ENCODE measurements at places on chromosomes 6 and 20.
A peak's percentile ranks its signal among the peaks of the same experiment; 100 is the strongest.

- DNase-seq, result no peak
Measured at GRCh38 chr20:2131366-2131765, 29.7 kb downstream of the STK35 start.

- no peak for DNase-seq
Measured at GRCh38 chr6:11722220-11722619, 56.4 kb downstream of the ADTRP start.

- DNase-seq, result no peak
Measured at GRCh38 chr20:7452890-7453289, 487.4 kb downstream of the HAO1 start.

GRCh38 chr6:150905769-150906168, 40.3 kb downstream of the MTHFD1L start:
- no peak for DNase-seq

DNA sequence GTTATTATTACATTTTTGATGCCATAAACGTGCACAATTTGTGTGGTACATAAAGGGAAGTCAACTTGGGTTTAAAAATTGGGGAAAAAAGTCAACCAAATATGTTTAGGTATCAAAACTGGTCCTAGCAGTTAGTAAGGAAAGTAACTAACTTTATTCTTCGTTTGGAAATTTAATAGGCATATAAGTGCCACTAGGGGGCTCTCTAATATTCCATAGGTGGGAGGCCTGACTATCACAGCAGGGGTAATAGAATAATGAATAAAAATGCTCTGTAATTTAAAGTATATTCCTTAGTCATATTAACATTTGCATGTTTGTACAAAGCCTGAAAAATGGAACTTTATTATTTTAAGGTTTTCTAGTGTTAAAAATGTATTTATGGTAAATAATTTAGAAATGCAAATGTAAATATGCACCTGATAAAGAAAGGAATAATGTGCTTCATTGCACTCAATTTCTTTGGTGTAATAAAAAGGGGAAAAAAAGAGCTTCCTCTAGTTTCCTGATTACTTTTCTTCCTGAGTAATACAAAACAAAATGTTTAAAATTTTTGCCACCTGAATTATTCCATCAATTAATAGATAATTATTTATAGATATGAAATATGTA, 125.7 kb upstream of the HDAC2 start:
- DNase-seq, result peak; percentile 1

DNA sequence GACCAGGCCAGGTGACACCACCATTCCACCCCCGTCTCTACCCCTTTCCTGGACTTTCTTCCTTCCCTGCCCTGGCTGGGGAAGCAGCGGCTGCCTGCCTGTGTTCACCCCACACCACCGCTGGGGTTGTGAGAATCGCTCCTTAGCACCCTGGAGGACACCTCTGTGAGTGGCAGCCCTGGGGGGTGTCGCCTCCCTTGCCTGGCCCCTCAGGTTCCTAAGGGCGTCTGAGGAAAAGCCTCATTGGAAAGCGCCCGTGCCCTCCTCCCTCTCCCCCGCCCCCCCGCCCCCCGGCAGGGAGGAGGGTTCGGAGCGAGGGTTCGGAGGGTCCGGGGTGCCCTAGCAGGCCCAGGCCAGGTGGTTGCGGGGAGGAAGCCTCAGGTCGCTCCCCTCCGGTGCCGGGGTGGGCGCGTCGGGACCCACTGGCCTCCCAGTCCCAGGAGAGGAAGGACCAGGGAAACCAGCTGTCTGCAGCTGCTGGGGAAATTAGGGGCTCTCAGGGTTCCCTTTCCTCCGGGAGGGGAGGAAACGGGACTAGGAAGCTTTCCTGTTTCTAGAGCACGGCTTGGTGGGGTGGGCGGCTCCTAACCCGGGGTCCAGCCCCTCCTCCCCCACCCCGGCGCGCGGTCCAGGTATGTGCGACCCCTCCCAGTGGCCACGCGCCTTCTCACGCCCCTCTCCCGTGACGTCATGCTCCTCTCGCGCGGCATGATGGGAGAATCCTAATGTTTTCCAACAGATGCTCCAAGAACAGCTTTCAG, at the start of gene PHACTR3:
PHACTR3 (plus strand) TSS at position 760 of the 761 bp plus-strand sequence. CDS start 475 bp downstream, outside the sequence.
- no peak for DNase-seq

DNA sequence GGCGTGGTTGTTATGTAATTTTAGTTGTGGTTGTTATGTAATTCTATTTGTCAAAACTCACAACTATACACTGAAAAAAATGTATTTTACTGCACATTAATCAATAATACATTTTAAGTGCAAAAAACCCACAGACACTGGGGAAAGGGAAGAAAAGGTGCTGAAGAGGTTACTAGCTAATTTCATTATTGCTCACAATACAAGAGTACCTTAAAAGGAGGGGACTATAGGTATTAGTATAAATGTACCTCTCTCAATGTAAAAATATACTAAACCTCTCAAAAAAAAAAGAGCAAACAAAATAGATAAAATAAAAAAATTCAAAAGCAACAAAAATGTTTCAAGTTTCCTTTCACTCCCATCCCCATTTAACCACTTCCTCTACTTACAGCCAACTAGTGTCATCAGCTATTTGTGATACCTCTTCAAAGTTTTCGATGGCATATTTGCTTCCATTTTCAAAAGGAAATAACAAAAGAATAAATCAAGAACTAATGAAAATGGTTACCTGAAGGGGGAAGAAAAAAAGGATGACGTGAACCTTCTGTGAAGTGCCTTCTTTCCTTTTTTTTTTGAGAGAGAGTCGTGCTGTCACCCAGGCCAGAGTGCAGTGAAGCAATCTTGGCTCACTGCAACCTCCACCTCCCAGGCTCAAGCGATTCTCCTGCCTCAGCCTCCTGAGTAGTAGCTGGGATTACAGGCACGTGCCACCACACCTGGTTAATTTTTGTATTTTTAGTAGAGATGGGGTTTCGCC, 30.2 kb downstream of the RANBP9 start:
- no peak for DNase-seq

- DNase-seq, result no peak
Measured at GRCh38 chr6:7235712-7236305, 77.2 kb downstream of the SSR1 start.

DNA sequence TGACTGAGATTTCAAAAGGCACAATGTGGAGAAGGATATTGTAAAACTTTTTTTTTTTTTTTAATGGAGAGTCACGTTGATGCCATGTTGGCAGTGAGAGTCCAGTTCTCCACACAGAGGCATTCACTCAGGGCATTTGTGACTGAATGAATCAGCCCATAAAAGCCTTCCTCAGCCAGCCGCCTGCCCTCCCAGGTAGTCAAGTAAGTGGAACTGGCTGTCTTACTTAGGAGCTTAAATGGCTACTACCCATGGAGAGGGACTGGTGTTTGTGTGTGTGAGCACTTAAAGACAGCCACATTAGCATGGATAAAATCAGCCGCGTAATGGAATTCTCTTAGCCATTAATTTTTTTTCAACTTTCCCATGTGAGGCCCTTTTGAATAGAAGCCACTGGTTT, 12.6 kb downstream of the AAR2 start:
- DNase-seq, result no peak

GRCh38 chr6:157956171-157956730, 25.4 kb upstream of the SYNJ2 start:
- no peak for DNase-seq

- DNase-seq, result peak; percentile 79
Measured at GRCh38 chr20:35447082-35447789, 8.2 kb upstream of the CEP250 start.

DNA sequence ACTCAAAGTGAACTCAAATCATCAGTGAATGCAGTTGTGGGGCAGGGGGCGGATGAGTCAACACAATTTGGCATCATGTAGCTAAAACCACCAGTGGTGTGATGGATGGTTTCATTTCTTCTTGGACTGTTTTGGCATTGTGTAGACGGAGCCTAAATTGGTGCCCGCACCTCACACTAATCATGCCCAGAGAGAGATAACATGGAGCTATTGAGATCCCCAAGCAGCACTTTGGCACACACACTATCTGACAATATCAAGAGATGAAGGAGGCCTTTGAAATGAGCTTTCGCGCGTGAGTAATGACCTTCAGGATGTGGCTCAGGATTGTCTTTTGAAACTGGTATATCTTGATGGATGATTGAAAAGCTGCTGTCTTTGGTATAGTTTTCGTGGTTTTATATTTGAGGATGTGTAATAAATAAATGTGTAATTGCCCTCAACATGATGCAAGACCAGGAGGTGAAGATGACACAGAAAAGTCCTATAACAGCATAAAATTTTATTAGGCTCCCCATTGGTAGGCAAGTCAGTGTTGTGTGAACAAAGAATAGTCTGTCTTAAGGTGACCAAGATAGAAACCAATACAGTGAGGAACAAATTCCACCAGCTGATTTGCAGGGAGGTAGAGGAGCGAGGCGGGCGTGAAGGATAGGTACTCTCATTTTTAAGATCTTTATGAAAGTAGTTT, 174.2 kb downstream of the TSHZ2 start:
- DNase-seq, result no peak

DNA sequence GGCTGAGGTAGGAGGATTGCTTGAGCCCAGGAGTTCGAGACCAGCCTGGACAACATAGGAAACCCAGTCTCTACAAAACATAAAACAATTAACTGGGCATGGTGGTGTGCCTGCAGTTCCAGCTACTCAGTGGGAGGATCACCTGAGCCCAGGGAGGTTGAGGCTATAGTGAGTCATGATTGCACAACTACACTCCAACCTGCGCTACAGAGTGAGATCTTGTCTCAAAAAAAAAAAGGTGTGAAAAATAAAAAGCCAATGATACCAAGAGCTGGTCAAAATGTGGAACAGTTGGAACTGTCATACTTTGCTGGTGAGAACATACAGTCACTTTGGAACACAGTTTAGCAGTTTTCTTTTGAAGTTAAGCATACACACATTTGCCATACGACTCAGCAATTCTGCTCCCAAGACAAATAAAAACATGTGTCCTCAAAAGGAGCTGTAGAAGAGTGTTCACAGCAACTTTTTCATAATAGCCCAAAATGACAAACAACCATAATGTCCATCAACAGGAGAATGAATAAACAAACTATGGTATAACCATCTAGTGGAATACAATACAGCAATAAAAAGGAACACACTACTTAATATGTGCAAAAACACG, 21.6 kb upstream of the FKBP5 start:
- DNase-seq, result no peak

GRCh38 chr6:80144753-80145315, 38.4 kb downstream of the BCKDHB start:
- no peak for DNase-seq

DNA sequence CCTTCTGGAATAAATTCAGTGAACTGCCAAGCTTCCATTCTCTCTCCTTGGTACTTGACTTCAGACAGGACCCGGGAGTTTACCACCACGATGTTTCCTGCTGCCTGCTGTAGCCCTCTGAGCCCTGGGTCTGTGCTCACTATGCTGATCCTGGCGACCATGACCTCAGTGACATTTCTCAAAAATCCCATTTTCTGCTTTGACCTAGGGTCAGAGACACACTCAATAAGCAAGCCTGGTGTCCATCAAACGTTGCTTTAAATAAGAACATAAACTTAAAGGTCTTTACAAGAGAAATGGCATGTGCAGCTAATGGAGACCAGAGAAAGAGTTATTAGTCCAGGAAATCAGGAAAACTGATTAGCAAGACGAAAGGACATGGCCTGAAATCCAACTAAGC, 509.7 kb upstream of the SULF2 start:
- no peak for DNase-seq

DNA sequence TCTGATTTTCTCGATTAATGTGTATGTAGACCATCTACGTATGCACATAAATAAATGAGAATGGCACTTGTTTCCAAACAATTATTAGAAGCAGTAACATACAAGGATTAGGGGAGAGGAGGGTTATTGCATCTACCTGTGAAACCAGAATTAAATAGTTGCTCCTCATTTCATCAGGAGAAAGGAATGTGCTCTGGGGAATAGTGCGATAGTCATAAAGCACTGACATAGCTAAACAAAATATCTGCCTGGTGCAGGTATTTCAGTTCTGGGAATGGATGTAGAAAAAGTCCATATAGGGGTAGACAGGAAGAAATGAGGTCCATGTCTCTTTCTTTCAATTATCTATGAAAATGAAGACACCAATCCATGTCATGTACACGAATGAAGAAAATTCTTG, 1.6 kb upstream of the ID4 start:
- no peak for DNase-seq

DNA sequence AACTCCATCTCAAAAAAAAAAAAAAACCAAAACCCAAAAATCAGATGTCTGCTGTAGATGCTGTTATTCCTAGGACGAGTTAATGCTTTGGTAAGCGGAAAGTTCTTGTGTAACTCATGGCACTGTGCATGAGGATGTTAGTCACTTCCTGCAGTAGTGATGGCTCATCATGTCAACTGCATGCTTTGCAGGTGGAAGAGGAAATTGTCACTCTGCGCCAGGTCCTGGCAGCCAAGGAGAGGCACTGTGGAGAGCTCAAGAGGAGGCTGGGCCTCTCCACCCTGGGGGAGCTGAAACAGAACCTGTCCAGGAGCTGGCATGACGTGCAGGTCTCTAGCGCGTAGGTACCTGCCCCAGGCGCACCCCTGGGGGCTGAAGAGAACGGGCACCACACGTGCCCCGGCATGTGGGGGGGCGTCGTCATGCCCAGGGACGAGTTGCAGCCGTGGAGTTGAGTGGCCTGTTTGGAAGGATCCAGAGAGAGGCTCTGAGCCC, 8.5 kb downstream of the TPD52L2 start:
- no peak for DNase-seq

GRCh38 chr6:43823879-43824702, 54.1 kb downstream of the VEGFA start:
- DNase-seq, result no peak

GRCh38 chr20:59441860-59442810, 141.7 kb downstream of the EDN3 start:
- no peak for DNase-seq

- no peak for DNase-seq
Measured at GRCh38 chr6:145621776-145622175, 113.5 kb downstream of the EPM2A start.

- DNase-seq, result no peak
Measured at GRCh38 chr6:85192596-85192995, 257.3 kb upstream of the NT5E start.

DNA sequence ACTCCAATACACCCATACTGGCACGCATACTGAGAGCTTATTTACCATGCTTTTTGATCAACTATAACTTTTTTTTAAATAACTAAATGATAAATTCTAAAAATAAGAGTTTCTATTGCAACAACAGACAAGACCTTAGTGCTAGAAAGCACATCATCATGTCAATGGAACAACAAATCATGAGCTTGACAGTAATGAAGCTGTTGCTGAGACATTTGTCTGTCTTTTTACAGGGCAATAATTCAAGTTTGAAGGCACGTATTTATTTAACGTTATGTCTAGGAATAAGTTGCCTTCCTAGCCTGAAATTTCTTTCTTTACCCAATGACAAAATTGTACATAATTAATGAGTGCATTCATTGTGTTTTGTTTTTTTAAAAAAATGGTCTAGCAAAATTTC, 299.2 kb downstream of the EYA4 start:
- no peak for DNase-seq

GRCh38 chr6:142913511-142914047, 31.4 kb downstream of the HIVEP2 start:
- DNase-seq, result no peak

DNA sequence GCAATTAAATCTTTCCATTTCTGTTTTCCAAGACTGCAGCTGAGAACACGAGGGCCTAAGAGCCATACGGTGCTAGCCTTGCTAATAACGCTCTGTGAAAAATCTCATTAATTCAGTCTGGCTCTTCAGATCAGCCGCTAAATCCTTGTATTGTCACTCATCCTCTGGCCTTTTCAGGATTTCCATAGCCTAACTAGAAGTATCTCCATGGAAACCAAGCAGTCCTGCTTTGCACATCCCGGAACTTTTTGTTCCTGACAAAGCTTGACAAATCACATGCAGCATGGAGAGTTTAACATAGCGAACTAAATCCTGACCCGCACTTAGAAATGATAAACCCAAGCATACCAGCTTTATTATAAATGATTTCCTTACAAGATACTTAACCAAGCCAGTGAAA, 383.7 kb downstream of the CD83 start:
- DNase-seq, result no peak

GRCh38 chr6:119259027-119259426, 90.5 kb downstream of the MAN1A1 start:
- DNase-seq, result no peak

All from NCI-H1694 (cell line).